ENCODE measurements at places on chromosomes 16 and 17. TPM values are rescaled to one million over a fixed set of nuclear protein-coding genes. Genes with fewer than 3 reads are reported as not detected.

HOXB2 gene
- 24.4 TPM for total RNA-seq

- no peaks in the 10 kb centered on the region for H3K27me3 ChIP-seq
- H3K4me3 ChIP-seq: no peak overlapping the region
- DNase-seq: no peak
Measured at GRCh38 chr16:67483731-67484525, 581 bp upstream of the AGRP start.

DNA sequence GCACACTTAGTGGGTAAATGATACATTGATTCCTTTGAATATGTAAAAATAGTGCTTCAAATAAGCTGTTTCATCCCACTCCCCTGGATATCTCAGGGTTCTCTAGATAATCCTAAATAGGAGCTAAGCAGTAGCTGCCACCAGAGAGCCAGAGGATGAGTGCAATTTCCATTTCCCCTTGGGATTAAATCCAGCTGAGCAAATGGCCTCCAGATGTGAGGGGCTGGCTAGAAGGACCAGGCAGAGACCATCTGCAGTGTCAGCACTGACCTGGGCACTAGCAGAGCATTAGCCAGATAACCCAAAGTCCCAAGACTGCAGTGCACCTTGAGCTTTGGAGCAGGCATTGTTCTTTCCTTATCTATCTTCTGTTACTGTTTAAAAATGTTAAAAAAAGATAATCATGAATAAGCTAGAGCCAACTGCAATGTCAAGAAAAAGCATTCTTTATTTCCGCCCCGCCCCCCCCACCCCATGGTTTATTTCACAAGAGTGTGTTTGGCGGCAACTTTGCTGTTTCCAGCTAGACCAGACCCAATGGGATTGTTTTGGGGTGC is 19.5 kb downstream of the GPR179 start:
- H3K27me3 ChIP-seq: no peaks in the 10 kb centered on the region
- H3K27ac ChIP-seq: no peak overlapping the region
- no peak for DNase-seq
- H3K4me3 ChIP-seq: no peak overlapping the region

SHCBP1 gene
- total RNA-seq: not detected

DNA sequence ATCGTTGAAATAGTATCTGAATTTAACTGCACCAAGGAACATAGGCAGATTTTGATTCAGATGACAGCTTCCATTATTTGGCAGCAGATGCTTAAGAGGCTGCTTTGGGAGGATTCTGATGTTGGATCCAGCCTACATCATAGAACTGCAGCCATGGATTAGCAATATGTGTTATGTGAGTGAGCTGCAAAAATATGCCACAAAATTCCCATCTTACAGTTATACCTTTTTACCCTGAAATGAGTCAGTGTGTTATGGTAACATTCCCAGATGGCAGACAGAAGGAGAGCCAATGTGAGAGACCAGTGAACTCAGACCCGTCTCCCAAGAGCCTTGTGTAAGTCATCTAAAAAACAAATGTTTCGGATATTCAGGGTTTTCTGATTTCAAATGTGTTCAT is 206.1 kb downstream of the CDH13 start:
- H3K36me3 ChIP-seq: no peaks in the 10 kb centered on the region
- no peak overlapping the region for H3K4me3 ChIP-seq
- no peaks in the 10 kb centered on the region for H3K4me1 ChIP-seq

VTN gene
- 0.69 TPM for total RNA-seq

GRCh38 chr17:36703860-36704266 is 102.5 kb downstream of the MRM1 start:
- H3K4me3 ChIP-seq: no peak overlapping the region
- H3K36me3 ChIP-seq: no peaks in the 10 kb centered on the region
- peaks cover 8% of the 10 kb centered on the region for H3K27me3 ChIP-seq
- H3K4me1 ChIP-seq: no peaks in the 10 kb centered on the region
- peak; percentile 24 for DNase-seq

MMP15 gene
- total RNA-seq: 4.8 TPM

LDHD gene
- total RNA-seq: 1.3 TPM

- H3K27ac ChIP-seq: no peak overlapping the region
- no peaks in the 10 kb centered on the region for H3K27me3 ChIP-seq
- DNase-seq: no peak
- no peaks in the 10 kb centered on the region for H3K36me3 ChIP-seq
- H3K4me3 ChIP-seq: no peak overlapping the region
Measured at GRCh38 chr17:7246779-7247178, 4.5 kb upstream of the GABARAP start.

DNA sequence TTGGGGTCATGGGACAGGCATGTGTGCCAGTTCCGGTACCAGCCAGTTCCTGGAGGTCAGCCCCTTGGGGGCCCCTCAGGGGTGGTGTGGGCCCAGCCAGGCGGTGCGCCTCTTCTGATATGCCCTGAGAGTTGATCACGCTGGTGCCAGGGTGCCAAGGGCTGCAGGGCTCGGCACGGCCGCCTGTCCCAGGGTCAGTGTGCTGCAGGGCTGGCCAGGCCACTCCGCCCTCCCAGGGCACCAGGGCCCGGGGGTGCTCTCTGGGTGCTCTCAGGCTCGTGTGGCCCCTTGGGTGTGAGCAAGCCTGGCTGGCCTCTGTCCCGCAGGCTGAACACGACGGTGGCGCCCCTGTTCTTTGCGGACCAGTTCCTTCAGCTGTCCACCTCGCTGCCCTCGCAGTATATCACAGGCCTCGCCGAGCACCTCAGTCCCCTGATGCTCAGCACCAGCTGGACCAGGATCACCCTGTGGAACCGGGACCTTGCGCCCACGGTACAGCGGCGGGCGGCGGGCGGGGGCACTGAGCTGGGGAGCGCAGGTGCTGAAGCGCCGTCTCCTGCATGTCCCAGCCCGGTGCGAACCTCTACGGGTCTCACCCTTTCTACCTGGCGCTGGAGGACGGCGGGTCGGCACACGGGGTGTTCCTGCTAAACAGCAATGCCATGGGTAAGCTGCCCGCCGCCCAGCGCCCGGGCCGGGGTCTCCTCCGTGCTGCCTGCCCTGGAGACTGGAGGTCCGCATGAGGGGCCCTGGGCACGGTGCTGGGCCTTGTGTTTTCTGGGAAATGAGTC is 6.0 kb downstream of the GAA start:
- no peak overlapping the region for H3K27ac ChIP-seq
- H3K27me3 ChIP-seq: no peaks in the 10 kb centered on the region
- no peak for DNase-seq
- H3K36me3 ChIP-seq: no peaks in the 10 kb centered on the region
- H3K4me3 ChIP-seq: no peak overlapping the region

KSR1 gene
- total RNA-seq: 77.0 TPM

- no peaks in the 10 kb centered on the region for H3K27me3 ChIP-seq
- no peaks in the 10 kb centered on the region for H3K4me1 ChIP-seq
- H3K4me3 ChIP-seq: no peak overlapping the region
- H3K36me3 ChIP-seq: no peaks in the 10 kb centered on the region
- DNase-seq: no peak
Measured at GRCh38 chr16:87864331-87864989, 4.8 kb downstream of the SLC7A5 start.

LRRC37A gene
- total RNA-seq: 14.4 TPM

All from uterus (tissue), 4 donors.